ENCODE measurements at places on chromosomes 12 and 14. TPM values are rescaled to one million over a fixed set of nuclear protein-coding genes. Genes with fewer than 3 reads are reported as not detected.

GRCh38 chr12:66131067-66131688, 628 bp upstream of the LLPH start:
- H3K4me3 ChIP-seq, result peak overlapping the region; percentile 99
- no peaks in the 10 kb centered on the region for H3K27me3 ChIP-seq
- peaks cover 26% of the 10 kb centered on the region for H3K36me3 ChIP-seq
- peak overlapping the region; percentile 79 for H3K27ac ChIP-seq

GRCh38 chr12:109811624-109811995, 21.6 kb downstream of the TRPV4 start:
- no peak overlapping the region for H3K4me3 ChIP-seq
- DNase-seq, result no peak
- peaks cover 24% of the 10 kb centered on the region for H3K27me3 ChIP-seq
- no peak overlapping the region for H3K27ac ChIP-seq
- no peaks in the 10 kb centered on the region for H3K4me1 ChIP-seq

HOXC12 gene
- total RNA-seq, result not detected

- peak; percentile 50 for DNase-seq
- H3K27ac ChIP-seq, result peak overlapping the region; percentile 94
- peak overlapping the region; percentile 93 for H3K4me3 ChIP-seq
- H3K4me1 ChIP-seq, result peaks cover 54% of the 10 kb centered on the region
Measured at GRCh38 chr14:68979722-68980451, 785 bp upstream of the ACTN1 start.

GRCh38 chr12:89863968-89864367, 155.3 kb upstream of the ATP2B1 start:
- H3K4me1 ChIP-seq, result peaks cover 13% of the 10 kb centered on the region
- no peak overlapping the region for H3K4me3 ChIP-seq
- peak overlapping the region; percentile 75 for H3K27ac ChIP-seq
- H3K36me3 ChIP-seq, result no peaks in the 10 kb centered on the region
- no peak for DNase-seq
- H3K27me3 ChIP-seq, result peaks cover 52% of the 10 kb centered on the region

GRCh38 chr12:89791286-89791685, 82.6 kb upstream of the ATP2B1 start:
- DNase-seq, result no peak
- no peak overlapping the region for H3K4me3 ChIP-seq
- H3K27ac ChIP-seq, result no peak overlapping the region

GRCh38 chr12:86006727-86007126, 132.6 kb downstream of the NTS start:
- H3K27me3 ChIP-seq, result no peaks in the 10 kb centered on the region
- H3K4me1 ChIP-seq, result no peaks in the 10 kb centered on the region
- no peak for DNase-seq
- no peak overlapping the region for H3K27ac ChIP-seq
- no peaks in the 10 kb centered on the region for H3K36me3 ChIP-seq

- no peak overlapping the region for H3K4me3 ChIP-seq
- no peaks in the 10 kb centered on the region for H3K27me3 ChIP-seq
- no peak overlapping the region for H3K27ac ChIP-seq
- no peaks in the 10 kb centered on the region for H3K36me3 ChIP-seq
- DNase-seq, result no peak
Measured at GRCh38 chr12:54932691-54933090, 51.9 kb downstream of the TESPA1 start.

NTF3 gene
- 0.99 TPM for total RNA-seq

- H3K27ac ChIP-seq, result no peak overlapping the region
- no peaks in the 10 kb centered on the region for H3K36me3 ChIP-seq
- H3K4me3 ChIP-seq, result no peak overlapping the region
- peaks cover 44% of the 10 kb centered on the region for H3K4me1 ChIP-seq
- no peak for DNase-seq
- no peaks in the 10 kb centered on the region for H3K27me3 ChIP-seq
Measured at GRCh38 chr14:50647753-50648152, 20.4 kb downstream of the SAV1 start.

GRCh38 chr14:66104486-66104885, 381.7 kb upstream of the CCDC196 start:
- H3K4me3 ChIP-seq, result no peak overlapping the region
- no peaks in the 10 kb centered on the region for H3K36me3 ChIP-seq
- no peaks in the 10 kb centered on the region for H3K4me1 ChIP-seq
- no peak overlapping the region for H3K27ac ChIP-seq

GRCh38 chr14:105860615-105861580, 334.5 kb downstream of the TMEM121 start:
- no peaks in the 10 kb centered on the region for H3K36me3 ChIP-seq
- DNase-seq, result peak; percentile 1
- no peaks in the 10 kb centered on the region for H3K4me1 ChIP-seq

PROX2 gene
- total RNA-seq, result not detected

DNA sequence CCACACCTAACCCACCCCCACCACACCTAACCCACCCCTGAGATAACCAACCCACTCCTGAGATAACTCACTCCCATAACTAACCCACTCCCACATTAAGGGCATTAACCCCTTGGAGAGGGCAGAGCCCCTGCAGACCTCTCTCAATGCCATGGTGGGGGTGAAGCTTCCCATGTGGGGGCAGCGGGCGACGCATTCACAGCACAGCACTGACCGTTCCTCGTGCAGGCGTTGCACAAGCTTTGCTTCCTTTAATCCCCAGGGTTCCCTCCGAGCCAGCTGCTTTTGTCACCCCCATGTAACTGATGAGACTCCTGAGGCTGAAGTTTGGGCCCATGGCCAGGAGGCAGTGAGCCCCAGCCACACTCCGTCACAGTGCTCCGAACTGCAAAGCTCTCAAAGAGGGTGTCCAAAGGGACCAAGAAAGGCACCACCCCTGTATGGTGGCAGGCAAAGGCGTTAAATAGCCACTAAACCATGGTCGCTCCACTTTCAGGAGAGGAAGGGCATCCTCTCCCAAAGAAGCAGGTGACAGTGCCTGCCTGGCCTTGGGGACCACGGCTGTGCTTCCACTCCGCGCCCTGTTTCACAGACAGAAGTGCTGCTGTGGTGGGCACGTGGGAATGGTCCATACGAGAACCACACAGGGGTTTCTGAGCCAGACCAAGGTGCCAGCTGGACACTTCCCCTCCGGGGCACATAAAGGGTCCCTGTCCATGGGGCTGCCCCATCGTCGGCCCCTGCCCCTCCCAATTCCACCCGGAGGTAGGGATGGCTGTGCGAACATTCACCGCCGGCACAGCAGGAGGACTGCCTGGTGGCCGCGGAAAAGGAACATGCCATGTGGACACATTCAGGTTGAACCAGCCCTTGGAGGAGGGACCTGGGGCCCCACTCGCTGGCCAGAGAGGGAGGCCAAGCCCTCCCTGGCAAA, 28.3 kb downstream of the GALNT9 start:
- no peak overlapping the region for H3K4me3 ChIP-seq
- H3K4me1 ChIP-seq, result no peaks in the 10 kb centered on the region
- H3K27ac ChIP-seq, result no peak overlapping the region
- H3K36me3 ChIP-seq, result no peaks in the 10 kb centered on the region

CPNE6 gene
- total RNA-seq, result not detected

DNA sequence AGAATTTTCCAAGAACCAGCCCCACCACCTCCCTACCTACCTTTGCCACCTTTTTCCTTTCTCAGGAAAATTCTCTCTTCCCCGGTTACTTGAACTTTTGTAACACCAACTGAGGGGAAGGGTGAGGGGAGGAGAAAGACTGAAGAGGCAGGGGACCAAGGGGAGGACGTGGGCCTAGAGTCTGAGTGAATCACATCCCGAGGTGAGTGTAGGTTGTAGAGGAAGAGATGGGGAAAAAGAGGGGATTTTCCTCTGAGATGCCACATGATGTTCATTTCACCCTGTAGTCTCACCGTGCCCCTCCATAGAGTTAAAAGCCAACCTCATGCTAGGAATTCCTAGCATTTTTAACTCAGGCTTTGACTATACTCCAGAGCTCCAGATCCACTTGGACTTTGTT, 311.8 kb downstream of the RPAP3 start:
- H3K4me1 ChIP-seq, result peaks cover 7% of the 10 kb centered on the region
- peaks cover 8% of the 10 kb centered on the region for H3K27me3 ChIP-seq
- no peak for DNase-seq
- no peaks in the 10 kb centered on the region for H3K36me3 ChIP-seq
- H3K27ac ChIP-seq, result no peak overlapping the region

DNA sequence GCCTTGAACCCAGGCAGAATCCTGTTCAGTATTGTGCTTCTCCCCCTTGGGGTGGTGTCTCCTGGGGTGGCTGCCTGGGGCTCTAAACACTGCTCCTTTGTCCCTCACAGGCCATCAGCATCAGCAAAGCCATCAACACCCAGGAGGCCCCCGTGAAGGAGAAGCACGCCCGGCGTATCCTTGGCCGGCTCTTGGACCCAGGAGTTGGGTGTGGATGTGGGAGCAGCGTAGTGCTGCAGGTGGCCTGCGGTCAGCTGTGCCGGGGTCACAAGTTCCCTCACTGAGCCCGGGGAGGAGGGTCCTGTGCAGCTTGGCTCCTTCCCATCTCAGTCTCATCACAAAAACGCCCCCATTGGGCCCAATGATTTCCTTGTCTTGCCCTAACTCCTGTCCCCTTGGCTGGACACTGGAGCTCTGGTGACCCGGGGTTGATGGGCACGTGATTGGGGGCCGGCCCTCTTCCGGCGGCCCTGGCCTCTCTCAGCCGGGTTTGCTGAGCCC, 12.7 kb downstream of the HIP1R start:
- H3K27me3 ChIP-seq, result no peaks in the 10 kb centered on the region
- no peak overlapping the region for H3K4me3 ChIP-seq
- no peak overlapping the region for H3K27ac ChIP-seq
- H3K4me1 ChIP-seq, result peaks cover 76% of the 10 kb centered on the region
- H3K36me3 ChIP-seq, result no peaks in the 10 kb centered on the region

DNA sequence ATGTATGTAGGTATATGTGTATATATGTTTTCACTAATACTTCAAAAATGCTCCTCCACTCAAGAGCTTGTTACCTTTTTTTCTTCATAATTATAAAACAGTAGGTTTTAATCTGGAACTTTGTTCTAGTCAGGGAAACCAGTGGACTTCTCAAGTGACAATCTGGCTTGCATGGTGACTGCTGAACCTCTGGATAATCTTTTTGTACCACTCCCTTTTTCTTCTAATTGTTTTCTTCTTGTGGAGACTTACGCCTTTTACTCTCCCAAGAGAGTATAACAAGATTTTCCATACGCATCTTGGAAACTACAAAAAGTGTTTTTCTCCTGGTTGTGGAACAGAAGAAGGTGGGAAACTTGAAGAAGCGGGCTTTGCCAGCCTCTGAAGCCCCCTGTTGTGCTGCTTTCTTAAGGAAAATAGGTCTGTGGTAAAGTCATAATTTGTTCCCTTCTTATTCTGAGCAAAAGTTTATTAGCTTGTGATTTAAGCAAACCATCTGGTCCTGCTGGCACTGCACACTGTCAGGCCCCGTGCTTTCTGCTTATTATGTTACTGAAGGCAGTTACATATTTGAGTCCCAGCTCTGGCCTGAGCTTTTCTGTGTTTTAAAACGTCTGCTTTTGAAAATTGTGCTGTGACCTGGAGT, 291.8 kb downstream of the ERC1 start:
- H3K27ac ChIP-seq, result peak overlapping the region; percentile 67
- H3K4me1 ChIP-seq, result peaks cover 20% of the 10 kb centered on the region
- H3K27me3 ChIP-seq, result no peaks in the 10 kb centered on the region
- peak; percentile 47 for DNase-seq
- H3K36me3 ChIP-seq, result no peaks in the 10 kb centered on the region

TAS2R20 gene
- 0.44 TPM for total RNA-seq

- H3K27ac ChIP-seq, result no peak overlapping the region
- no peaks in the 10 kb centered on the region for H3K4me1 ChIP-seq
Measured at GRCh38 chr12:80262771-80263170, 163.4 kb downstream of the OTOGL start.

GRCh38 chr12:124352839-124353238, 57.9 kb downstream of the RFLNA start:
- H3K27ac ChIP-seq, result peak overlapping the region; percentile 40
- H3K36me3 ChIP-seq, result peaks cover 95% of the 10 kb centered on the region
- no peak overlapping the region for H3K4me3 ChIP-seq

- H3K4me1 ChIP-seq, result peaks cover 6% of the 10 kb centered on the region
- no peak overlapping the region for H3K4me3 ChIP-seq
- no peaks in the 10 kb centered on the region for H3K36me3 ChIP-seq
- H3K27me3 ChIP-seq, result no peaks in the 10 kb centered on the region
- DNase-seq, result no peak
Measured at GRCh38 chr12:51771008-51771407, 77.5 kb downstream of the FIGNL2 start.

TBX3 gene
- total RNA-seq, result 27.2 TPM

NAV3 gene
- 1.5 TPM for total RNA-seq

GRCh38 chr14:81275305-81276072, 54.7 kb upstream of the GTF2A1 start:
- peak overlapping the region; percentile 11 for H3K4me3 ChIP-seq
- no peaks in the 10 kb centered on the region for H3K36me3 ChIP-seq
- H3K27ac ChIP-seq, result peak overlapping the region; percentile 59

DNA sequence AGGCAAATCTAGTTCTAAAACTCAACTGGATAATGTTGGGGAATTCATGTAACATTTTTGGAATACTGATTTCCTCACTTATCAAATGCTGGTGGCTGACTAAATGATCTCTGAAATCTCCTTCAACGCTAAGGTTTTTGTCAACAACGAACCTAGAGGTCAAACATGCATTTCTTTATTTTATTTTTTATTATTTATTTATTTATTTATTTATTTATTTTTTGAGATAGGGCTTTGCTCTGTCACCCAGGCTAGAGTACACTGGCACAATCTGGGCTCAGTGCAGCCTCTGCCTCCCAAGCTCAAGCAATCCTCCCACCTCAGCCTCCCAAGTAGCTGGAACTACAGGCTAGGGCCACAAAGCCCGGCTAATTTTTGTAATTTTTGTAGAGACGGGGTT, 64.5 kb downstream of the DUSP16 start:
- no peak for DNase-seq
- H3K4me1 ChIP-seq, result peaks cover 15% of the 10 kb centered on the region
- no peak overlapping the region for H3K4me3 ChIP-seq
- no peaks in the 10 kb centered on the region for H3K27me3 ChIP-seq
- no peaks in the 10 kb centered on the region for H3K36me3 ChIP-seq

LTBP2 gene
- total RNA-seq, result 26.5 TPM

SLC17A8 gene
- not detected for total RNA-seq

GRCh38 chr14:91742621-91743304, 10.9 kb upstream of the CATSPERB start:
- H3K27ac ChIP-seq, result no peak overlapping the region
- no peak overlapping the region for H3K4me3 ChIP-seq
- no peaks in the 10 kb centered on the region for H3K4me1 ChIP-seq
- H3K27me3 ChIP-seq, result no peaks in the 10 kb centered on the region
- no peak for DNase-seq
- no peaks in the 10 kb centered on the region for H3K36me3 ChIP-seq

DNA sequence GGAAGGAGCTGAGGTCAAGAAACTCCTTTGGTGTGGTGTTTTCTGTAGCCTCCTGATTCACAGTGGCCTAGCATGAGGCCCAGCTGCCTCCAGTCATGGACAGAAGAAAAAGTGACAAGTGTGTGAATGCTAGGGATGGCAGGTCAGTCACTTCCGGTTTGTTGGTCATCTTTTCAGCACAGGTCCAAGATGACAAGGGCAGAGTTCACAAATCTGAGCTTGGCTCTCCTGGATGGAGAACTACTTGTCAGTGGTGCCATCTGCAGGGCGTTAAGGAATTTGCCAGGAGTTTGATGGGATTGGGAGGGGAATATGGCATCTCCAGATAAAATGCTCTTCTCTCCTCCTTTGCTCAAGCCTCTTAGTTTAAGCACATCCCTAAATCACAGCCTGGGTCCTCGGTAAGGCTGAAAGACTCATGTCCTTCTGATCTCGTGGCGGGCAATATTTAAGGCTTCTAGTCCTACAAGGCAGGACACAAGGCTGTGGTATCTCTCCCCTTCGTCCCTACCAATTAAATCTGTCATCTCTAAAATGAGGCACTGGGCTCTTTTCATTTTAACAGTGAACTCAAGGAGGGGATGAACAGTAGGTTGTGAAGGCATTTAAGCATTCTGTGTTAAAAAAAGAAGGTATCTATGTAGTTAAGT, 10.0 kb downstream of the TUBA1B start:
- H3K36me3 ChIP-seq, result no peaks in the 10 kb centered on the region
- no peak overlapping the region for H3K4me3 ChIP-seq
- H3K27me3 ChIP-seq, result no peaks in the 10 kb centered on the region
- H3K27ac ChIP-seq, result no peak overlapping the region

All from left ventricle myocardium inferior (tissue), 1 donor.